Anterior cingulate cortex (tissue), 58 donors: ENCODE measurements at places on chromosomes 2 and 18.

DNA sequence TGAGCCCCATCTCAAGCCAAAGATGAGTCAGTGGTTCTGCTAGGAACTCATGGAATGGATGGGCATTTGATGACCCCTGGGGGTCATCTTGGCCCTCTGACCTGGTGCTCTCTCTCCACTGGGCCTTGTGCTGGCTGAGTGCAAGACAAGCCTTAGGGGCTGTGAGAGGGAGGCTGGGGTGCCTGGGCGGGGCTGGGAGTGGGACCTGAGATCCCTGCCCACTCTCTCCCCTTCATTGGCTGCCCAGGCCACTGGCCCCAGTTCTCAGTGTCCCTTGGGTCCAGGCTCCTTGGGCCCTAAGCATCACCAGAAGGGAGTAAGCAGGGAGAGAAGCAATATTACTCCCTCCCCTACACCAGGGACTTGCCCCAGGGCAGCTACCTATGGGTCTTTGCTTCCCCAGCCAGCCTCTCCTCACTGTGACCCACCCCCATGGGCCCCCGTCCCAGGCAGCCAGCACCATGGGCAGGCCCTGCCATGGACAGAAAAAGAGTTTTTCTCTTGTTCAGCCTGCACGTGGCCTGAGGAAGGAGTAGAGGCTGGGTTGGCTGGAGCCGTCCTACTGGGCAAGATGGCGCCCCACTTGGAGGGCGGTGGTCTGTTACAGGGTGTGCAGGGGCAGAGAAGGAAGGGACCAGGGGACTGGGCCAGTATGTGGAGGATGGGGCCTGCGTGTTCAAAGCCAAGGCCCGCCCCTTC lies 33.6 kb downstream of the ATOH8 start:
- DNase-seq, result no peak

- no peak for DNase-seq
Measured at GRCh38 chr18:77405096-77405495, 155.4 kb downstream of the GALR1 start.

DNA sequence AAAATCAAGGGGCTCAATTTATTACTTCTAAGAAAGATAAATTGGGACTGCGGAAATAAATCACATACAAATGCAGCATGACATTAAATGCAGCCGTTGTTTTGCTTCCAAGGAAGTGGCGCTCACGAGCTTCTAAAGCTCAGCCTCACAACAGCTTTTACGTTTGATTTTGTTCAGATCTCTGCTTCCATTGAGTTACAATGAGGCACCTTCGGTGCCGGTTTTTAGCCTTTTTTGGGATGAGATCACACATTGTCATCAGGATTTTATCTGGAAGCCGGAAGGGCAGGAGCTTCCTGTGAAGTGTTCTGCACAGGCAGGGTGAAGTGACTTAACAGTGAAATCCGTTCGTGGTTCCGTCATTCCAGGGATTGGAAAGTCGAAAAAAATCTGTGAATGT lies 209.8 kb downstream of the DCDC2C start:
- DNase-seq, result no peak

GRCh38 chr2:118356051-118356450 lies 267.8 kb downstream of the INSIG2 start:
- DNase-seq, result no peak

GRCh38 chr2:46836295-46837111 lies 79.1 kb downstream of the MCFD2 start:
- peak; percentile 9 for DNase-seq

GRCh38 chr2:106609780-106610179 lies 122.6 kb downstream of the CD8B2 start:
- DNase-seq, result no peak

GRCh38 chr2:86648681-86649080 lies 25.0 kb upstream of the RNF103 start:
- DNase-seq, result no peak

DNA sequence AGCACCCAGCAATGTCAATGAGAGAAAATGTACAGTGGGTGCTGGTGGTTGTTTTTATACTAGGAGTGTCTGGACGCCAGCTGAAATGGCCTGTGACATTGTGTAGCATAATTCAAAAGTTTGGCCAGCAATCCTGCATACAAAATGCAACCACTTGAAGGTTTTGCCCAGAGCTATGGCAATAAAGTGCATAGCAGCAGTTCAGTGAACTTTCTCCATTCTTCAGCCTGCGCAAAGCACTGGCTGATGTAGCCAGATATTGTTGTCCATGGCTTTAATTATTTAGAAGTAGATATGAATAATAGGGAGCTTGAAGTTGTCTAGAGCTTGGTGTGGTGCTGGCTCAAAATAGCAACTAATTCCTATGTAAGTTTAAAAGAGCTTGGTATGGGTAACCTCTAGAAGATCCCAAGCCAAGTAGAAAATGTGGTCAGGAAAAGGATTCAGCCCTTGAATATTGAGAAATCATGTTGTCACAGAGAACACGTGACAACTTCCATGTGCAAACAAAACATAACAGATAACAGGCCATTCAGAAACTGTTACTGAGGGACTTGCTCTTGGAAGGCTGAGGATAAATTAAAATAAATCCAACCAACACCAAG lies 33.3 kb upstream of the PGAP1 start:
- no peak for DNase-seq

GRCh38 chr2:233117351-233117750 lies 57.2 kb downstream of the INPP5D start:
- no peak for DNase-seq

- no peak for DNase-seq
Measured at GRCh38 chr2:171289316-171289715, 128.6 kb upstream of the TLK1 start.

DNA sequence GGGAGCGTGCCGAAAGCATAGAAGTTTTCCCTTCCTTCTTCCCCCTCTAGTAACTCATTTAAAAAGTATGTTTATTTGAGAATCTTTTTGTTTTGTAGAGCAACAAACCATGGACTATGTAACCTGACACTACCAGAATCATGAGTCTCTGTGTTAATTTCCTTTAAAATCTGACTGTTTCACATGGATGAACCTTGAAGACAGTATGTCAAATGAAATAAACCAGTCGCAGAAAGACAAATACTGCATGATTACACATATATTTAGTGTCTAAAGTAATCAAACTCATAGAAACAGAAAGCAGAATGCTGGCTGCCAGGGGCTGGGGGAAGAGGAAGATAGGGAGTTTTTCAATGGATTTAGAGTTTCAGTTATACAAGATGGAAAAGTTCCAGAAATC lies 32.3 kb downstream of the PTPN2 start:
- no peak for DNase-seq

DNA sequence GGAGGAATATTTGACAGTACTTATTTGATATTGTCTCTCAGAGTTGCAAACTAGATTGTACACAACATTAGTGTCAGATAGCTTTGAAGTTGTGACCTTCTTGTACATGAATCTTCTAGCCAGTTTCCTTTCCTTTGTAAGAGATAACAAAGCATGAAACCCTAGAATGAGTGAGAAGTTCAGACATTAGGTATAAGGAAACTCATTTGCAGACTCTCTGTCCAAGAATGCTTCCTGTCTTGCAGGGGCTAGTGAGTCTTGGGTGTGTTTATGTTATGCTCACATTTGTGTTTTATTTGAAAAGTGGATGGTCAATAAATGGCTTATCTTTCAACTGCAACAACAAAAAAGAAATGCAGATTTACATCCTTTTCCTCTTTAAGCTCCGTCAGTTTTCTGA lies 1.4 kb downstream of the BOD1L2 start:
- DNase-seq, result no peak

DNA sequence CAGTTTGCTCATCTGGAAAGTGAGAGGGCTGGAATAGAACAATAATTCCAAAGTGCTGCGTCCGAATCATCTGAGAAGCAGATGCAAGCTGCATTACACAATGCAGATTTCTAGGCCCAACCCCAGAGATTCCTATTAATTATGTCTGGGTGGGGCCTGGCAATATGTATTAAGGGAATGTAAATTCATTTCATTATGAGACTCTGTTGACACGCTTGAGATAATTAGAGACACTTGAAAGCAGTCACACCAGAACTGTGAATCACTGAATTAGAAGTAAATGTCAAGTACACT lies 54.7 kb upstream of the HK2 start:
- DNase-seq, result no peak

GRCh38 chr2:202030691-202031090 lies 3.0 kb upstream of the FZD7 start:
- no peak for DNase-seq

GRCh38 chr2:233047206-233047605 lies 12.9 kb upstream of the INPP5D start:
- no peak for DNase-seq

DNA sequence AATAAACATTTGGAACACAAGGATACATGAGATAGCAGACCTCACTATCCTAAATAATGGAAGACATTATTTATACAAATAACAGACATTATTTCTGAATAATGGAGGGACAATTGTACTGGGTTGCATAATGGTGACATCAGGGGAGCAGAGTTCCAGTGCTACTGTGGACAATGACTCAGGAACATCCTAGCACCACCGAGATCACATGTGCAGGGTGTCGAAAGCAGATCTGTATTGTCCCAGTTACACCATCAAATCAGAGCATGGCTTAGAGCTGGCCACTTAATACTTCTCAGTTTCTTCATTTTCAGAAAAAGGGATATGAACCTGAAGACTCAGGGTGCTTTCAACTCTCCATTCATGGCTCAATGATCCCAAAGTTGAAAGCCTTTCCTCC lies 249.1 kb upstream of the RBMS1 start:
- no peak for DNase-seq

DNA sequence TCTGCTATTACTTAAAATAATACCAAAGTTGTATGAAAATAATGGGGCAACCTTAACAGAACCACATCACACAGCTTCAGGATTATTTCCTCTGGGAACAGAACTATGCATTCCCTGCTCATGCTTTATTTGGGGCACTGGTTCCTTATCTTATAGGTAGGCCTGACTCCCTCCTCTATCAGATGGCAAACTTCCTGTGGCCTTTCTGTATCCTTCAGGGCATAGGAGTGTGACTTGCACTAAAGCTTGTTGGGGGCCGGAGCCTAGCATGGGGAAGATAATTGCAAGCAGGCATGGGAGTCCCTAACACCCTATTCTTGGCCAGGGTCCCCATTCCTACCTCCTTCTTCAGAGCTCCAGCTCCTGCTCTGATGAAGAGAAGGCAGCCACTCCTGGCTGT lies 167.2 kb upstream of the SERTAD2 start:
- DNase-seq, result no peak

DNA sequence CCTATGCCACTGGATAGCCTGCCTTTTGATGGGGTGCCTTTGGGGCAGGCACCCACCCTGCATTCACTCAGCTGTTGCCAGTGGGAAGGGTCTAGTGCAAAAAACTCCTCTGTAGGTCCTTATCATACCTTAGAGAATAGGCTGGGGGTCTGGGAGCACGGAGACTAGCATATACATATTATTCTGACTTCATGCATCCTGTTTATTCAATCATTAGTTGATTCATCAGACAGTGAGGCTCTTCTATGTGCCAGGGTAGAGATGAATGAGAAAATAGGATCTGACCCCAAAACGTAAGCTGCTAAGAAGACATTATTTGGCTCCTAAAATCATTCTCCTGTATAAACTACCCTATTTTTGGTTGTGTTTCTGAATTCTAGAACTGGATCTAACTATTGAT lies 153.3 kb downstream of the TPGS2 start:
- no peak for DNase-seq

- no peak for DNase-seq
Measured at GRCh38 chr18:74488864-74489263, 7.3 kb upstream of the CNDP2 start.

DNA sequence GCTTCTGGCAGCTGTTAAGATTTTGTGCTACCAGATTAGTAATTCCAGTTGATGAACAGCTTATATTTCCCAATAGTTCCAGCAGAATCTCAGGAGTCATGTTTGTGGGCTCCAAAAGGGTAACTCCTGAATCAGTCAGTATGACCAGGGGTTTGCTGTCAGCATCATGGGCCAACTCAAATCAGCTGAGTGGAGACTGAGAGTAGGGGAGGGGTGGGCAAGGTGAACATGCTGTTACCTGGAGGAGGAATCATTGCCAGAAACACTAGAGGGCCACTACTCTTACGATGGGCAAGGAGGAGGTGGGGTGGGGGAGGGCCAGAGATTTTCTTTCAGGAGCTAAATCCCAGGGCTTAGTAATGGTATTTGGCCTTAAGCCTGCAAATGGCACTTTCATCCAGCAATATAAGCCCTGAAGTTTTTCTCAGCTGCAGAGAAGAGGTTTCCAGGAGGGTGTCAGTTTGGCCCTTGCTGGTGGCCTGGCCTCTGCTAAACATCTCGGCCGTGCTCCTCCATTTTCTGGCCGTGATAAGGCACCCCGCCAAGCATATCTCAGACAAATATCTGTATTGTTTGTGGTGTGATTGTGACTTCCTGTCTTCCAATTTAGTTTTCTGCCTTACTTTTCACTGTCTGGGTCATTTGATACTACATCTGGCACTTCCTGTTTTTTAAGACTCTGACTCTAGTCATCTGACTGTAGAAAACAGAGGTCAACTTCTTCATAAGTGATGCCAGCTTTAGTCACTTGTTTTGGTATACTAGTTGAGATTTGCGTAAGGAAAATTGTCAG lies 120.5 kb upstream of the CXCR4 start:
- DNase-seq, result no peak

DNA sequence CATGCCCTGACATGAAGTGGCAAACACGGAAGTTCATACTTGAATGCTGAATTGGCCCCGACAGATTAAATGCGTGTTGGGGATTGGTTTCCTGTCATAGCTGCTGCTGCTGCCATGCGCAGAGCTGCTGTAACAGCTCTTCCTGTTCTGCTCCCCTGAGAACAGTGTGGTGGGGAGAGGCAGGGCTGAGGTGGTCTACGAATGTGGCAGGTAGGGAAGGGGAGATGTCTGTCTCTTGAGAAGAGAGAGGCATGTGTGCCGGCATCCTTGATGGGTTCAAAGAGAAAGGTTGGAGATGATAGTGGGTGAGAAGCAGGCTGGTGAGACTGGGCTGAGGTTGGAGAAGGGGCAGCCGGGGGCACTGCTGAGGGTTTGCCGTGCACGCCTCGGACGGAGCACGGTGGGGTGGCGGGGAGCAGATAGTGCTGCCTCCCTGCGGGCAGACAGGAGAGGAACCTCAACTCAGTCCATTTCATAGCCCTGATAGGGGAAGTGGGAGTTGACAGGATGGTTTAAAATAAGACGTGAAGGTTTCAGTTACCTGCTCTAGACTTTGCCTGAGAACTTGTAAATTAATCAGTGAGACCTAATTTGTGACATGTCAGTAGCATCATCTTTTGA lies 46.1 kb downstream of the TMEM185B start:
- no peak for DNase-seq

GRCh38 chr2:43169099-43169945 lies 57.1 kb downstream of the ZFP36L2 start:
- no peak for DNase-seq

- no peak for DNase-seq
Measured at GRCh38 chr2:44120428-44120827, 48.2 kb upstream of the PPM1B start.

GRCh38 chr18:37361335-37362157 lies 204.1 kb downstream of the CELF4 start:
- no peak for DNase-seq

GRCh38 chr2:111094691-111095090 lies 26.0 kb upstream of the BCL2L11 start:
- DNase-seq, result no peak

GRCh38 chr2:220446106-220446712 lies 818.8 kb downstream of the SLC4A3 start:
- no peak for DNase-seq

- no peak for DNase-seq
Measured at GRCh38 chr18:79903071-79903635, 48.3 kb downstream of the SLC66A2 start.
